ENCODE measurements at places on chromosomes 4 and X. TPM values are rescaled to one million over a fixed set of nuclear protein-coding genes. Genes with fewer than 3 reads are reported as not detected.

Gene GC
- not detected for polyA plus RNA-seq

Gene TIMP1
- polyA plus RNA-seq, result 415 TPM

Gene GATA1
- polyA plus RNA-seq, result not detected

Gene TMEM185A
- polyA plus RNA-seq, result 16.8 TPM

Gene ARHGAP6
- polyA plus RNA-seq, result 1.4 TPM

Gene KIAA1210
- 1.9 TPM for polyA plus RNA-seq

Gene ALAS2
- polyA plus RNA-seq, result not detected

Gene RAB9B
- polyA plus RNA-seq, result 0.64 TPM

Gene CCDC160
- not detected for polyA plus RNA-seq

Gene RAB33B
- 4.6 TPM for polyA plus RNA-seq

Gene SYP
- 73.1 TPM for polyA plus RNA-seq

Gene LIMCH1
- polyA plus RNA-seq, result 55.9 TPM

Gene C4orf54
- polyA plus RNA-seq, result 0.03 TPM

Gene FAM9C
- polyA plus RNA-seq, result not detected

Gene PCDH19
- 0.11 TPM for polyA plus RNA-seq

Gene ZNF711
- 33.9 TPM for polyA plus RNA-seq
